ENCODE measurements at places on chromosomes 5 and 9.

- no peak for DNase-seq
Observed at GRCh38 chr9:89815903-89816573, 211.2 kb downstream of the GADD45G start.

DNA sequence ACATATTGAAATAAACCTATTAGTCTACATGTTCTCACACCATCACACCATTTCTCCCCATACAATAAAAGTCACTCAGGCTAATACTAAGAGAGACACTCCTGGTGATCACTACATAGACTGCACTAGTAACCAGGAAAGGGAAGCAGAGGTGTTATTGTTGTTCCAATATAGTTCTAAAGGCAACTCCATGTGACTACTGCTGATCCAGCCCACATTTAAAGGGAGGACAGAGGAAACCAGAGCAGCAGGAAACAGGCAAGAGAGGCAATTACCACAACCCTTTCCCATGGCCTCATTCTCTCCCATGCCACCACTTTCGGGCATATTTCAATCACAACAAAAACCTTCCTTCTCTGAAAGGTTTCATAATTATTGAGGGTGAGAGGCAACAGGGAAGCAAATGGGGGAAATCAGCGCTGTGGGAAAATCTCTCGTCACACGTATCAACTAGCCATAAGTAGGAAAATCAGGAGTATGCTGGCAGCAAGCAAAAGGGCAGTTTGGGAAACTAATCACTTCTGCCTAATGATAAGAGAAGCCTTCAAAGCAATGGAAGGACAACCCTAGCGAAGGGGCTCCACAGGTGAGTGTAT is 1.8 kb downstream of the UBAP2 start:
- DNase-seq, result no peak

DNA sequence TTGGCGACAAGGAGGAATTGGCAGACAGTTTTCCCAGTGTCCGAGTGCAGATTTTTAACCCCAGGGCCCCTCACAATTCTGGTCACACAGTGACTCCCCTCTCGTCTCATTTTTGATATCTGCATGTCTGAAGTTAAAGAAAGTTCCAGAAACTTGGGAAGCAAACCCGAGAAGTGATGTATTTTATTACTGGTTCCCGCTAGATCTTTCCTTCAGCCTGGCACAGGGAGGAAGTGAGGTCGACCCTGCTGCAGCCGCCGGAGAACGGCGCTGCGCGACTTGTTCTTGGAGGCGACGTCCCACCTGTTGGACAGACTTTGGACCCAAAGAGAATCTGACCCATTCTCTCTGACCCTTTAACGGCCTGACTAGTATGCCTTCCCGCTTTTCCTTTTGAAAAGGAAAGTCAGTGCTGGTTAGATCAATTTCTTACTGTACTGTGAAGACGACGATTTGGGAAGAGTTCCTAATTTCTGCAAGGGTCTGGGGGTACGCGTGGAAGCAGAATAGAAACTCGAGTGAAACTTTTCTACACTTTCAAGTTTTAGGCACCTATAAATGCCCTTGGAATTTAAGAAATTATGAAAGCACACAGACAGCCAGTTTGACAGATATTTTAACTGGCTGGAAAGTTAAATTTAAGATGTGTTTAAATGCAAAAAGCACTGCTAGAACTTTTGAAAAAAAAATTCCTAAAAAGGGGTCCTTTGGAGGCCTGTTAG is 744 bp downstream of the OTULIN start:
- DNase-seq, result peak; percentile 25

- DNase-seq, result no peak
Observed at GRCh38 chr5:61148515-61148914, 13.8 kb downstream of the SMIM15 start.

- no peak for DNase-seq
Observed at GRCh38 chr9:119768266-119768665, 399.0 kb upstream of the BRINP1 start.

DNA sequence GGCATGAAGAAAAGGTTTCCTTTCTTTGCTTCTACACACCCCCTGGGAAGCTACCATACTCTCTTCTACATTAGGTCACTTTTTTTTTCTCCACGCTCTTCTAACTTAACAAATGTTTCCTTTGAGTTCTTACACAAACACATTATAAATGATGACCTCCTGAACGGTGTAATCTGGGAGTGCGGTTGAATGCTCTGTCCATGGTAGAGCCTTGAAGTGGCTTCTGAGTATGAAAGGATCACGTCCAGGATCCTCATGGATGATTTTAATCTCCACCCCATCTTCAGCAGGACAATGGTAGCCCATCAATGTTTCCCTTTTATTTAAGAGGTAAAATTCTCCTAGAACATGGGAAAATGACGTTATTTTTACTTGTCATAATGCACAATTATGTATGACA is 587.3 kb downstream of the SEMA5A start:
- DNase-seq, result no peak

DNA sequence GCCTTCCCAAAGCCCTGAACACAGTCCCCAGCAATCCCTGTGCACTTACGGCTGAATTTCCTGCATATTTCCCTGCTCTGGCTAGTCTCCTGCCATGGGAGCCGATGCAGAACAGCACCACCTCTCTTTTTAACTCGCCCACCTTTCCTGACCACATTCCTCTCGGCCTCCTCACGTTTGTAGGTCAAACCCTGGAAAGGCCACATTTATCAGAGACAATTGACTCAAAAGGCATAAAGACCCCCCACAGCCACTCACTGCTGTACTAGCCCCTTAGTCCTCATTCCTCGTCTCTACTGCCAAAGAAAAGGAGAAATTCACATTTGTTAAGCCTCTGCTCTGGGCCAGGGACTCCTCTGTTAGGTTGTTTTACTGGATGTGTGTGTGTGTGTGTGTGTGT is 43.6 kb downstream of the ENC1 start:
- no peak for DNase-seq

- no peak for DNase-seq
Observed at GRCh38 chr5:78858364-78858763, 126.7 kb downstream of the ARSB start.

- no peak for DNase-seq
Observed at GRCh38 chr5:86526811-86527348, 90.9 kb upstream of the COX7C start.

Data from nephron progenitor cell (in vitro differentiated cells).